ENCODE measurements at places on chromosomes 12 and 14.

- H3K27me3 ChIP-seq: no peaks in the 10 kb centered on the region
- H3K36me3 ChIP-seq: no peaks in the 10 kb centered on the region
- H3K4me3 ChIP-seq: no peak overlapping the region
Measured at GRCh38 chr12:12501121-12501520, 61.5 kb downstream of the DUSP16 start.

- peaks cover 46% of the 10 kb centered on the region for H3K27me3 ChIP-seq
- no peak for DNase-seq
- no peak overlapping the region for H3K4me3 ChIP-seq
Measured at GRCh38 chr12:6337958-6338433, 3.9 kb downstream of the TNFRSF1A start.

DNA sequence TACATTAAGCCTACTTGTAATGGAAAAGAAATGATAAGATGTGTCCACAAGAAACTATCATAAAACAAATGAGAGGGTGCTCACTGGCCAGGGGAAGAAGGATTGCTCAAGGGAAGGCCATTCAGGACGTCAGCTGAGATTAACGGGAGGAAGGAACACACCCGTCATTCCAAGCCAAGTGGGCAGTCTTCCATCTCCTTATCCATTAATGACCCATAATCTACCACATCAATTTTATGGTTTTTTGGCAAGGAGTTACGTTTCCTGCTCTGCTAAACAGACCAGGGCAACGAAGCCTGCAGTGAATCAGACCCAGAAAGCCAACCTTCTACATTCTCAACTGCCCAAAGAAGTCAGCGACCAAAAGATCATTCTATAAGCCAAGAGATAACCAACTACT lies 25.1 kb downstream of the PRKAB1 start:
- no peaks in the 10 kb centered on the region for H3K36me3 ChIP-seq
- no peak overlapping the region for H3K4me3 ChIP-seq
- DNase-seq: no peak
- H3K27ac ChIP-seq: no peak overlapping the region

DNA sequence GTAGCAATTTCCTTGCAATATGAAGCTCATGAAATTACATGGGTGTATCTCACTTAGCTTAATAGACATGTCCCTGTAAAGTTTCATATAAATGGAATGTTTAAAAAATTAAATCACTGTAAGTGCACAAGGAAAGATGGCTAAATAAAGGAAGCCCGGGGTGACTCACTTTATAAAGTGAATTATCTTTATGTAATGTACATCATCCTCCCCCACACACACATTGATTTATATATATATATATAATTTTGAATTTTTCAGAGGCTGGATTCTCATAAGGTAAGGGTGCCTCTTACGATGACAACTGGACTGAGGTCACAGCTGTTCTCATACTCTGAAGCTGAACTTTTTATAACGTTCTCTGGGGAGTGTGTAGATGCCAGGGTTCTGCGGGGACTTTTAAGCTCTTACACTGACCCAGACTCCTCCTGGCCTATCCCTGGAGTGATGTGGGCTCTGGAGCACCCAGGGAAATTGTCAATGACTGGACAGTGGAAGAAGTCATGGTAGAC lies 108.7 kb upstream of the HIF1A start:
- no peak for DNase-seq
- no peak overlapping the region for H3K4me3 ChIP-seq
- H3K27me3 ChIP-seq: no peaks in the 10 kb centered on the region
- H3K36me3 ChIP-seq: no peaks in the 10 kb centered on the region
